ENCODE measurements at places on chromosomes 4 and X. TPM values are rescaled to one million over a fixed set of nuclear protein-coding genes. Genes with fewer than 3 reads are reported as not detected.

GRCh38 chr4:102867278-102868152, 1.3 kb upstream of the CISD2 start:
- no peak for DNase-seq

GRCh38 chrX:69277369-69277990, 112.2 kb upstream of the PJA1 start:
- DNase-seq: no peak

PPARGC1A gene
- not detected for total RNA-seq

GRCh38 chrX:106302304-106302703, 134.2 kb downstream of the PWWP3B start:
- DNase-seq: no peak

TCEANC gene
- total RNA-seq: 1.4 TPM

GPR34 gene
- 0.69 TPM for total RNA-seq

DNA sequence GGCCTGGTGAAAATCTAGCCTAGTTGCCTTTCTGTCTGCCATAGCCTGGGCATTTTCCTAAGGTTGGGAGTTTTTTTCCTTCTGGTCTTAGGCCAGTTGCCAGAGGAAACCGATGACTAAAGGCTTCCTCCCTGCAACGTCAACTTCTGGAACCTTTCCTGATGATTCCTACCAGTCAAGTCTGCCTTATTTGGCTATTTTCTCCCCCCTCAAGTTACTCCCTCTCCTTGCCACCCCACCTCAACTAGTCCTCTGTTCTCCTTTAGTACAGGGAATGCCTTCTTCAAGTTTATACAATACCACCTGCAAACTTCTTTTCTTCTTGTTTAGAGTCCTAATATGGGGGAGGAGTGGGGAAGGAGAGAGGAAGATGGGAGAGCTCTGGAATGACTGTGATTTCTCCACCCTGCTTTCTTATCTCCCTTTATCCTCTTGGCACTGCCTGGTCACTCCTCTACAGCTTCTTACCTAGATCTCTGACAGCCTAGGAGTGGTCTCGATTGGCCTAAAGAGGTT, 10.6 kb downstream of the MSN start:
- no peak for DNase-seq

- no peak for DNase-seq
These were observed 124.2 kb upstream of the DGKK start for GRCh38 chrX:50594788-50595187.

- no peak for DNase-seq
These were observed 39.5 kb downstream of the NEIL3 start for GRCh38 chr4:177349191-177349590.

BMX gene
- not detected for total RNA-seq

GRIA3 gene
- total RNA-seq: not detected

DNA sequence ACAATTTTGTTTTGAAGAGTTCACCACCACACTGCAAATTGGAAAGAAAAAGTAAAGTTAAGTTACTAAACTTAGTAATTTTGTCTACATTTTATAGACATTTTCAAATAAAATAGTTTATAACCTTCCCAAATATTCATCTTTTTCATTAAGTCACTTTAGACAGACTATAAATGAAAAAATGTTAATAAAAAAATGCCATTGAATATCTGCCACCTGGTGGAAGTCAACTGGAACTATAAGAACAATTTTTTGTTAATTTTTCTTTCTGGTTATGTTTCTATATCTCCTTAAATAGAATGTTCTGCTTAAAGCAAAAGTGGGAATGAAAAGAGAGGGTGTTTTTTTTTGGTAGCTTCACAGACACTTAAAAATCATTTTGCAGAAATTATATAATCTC, 534.4 kb upstream of the PCDH10 start:
- no peak for DNase-seq

DNA sequence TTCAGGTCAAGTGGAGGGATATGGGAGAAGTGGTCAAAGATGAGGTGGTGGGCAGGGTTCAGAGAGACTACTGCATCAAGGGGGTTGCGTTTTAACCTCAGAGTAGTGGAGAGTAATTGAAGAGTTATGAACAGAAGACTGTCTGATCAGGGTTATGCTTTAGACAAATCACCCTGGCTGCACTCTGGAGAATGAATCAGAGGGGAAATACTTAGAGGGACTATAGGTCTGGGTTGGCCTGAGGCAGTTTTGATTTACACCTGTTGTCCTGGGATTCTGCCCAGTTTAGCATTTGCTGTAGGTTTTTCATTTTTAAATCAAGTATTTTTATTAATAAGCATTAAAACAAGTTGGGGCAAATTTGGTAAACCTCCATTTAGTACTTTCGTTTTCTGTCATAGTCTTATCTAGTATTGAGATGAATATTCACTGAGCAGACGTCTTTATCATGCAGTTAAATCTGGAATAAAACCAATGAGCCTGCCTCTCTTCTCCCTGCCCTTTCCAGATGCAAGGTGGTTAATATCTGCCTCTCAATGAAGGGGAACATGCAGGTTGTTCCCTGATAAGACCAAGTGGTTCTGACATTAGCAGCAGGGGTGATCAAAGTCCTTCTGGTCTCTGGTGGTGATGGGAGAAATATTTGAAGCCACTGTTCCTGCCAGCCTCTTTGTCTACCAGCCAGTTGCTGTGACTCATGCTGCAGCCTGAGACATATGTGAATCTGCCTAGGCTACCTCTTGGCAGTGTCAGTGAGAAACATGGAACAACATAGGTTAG, 116.0 kb upstream of the RPS6KA3 start:
- DNase-seq: no peak

GRCh38 chr4:93289241-93289640, 539.3 kb upstream of the ATOH1 start:
- no peak for DNase-seq

DNA sequence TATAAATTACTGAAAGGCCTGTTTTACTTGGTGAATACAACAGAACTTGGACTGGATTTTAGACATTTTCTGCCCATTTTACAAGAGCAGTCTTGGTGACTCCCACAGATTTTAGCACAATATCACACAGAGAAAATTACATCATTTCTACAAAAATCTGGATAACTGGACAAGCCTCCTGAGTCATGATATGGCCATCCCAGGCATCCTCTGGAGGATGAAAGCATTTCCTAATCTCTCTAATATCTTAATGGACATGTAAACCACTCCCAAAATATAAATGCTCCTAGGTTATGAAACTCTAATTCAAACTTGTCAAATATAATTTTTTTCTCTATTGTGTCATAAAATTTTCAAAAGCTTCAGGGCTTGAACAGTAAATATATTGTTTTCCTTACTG, 1170.8 kb upstream of the PCDH7 start:
- no peak for DNase-seq

GRCh38 chrX:38312436-38312835, 14.9 kb downstream of the RPGR start:
- no peak for DNase-seq

DNA sequence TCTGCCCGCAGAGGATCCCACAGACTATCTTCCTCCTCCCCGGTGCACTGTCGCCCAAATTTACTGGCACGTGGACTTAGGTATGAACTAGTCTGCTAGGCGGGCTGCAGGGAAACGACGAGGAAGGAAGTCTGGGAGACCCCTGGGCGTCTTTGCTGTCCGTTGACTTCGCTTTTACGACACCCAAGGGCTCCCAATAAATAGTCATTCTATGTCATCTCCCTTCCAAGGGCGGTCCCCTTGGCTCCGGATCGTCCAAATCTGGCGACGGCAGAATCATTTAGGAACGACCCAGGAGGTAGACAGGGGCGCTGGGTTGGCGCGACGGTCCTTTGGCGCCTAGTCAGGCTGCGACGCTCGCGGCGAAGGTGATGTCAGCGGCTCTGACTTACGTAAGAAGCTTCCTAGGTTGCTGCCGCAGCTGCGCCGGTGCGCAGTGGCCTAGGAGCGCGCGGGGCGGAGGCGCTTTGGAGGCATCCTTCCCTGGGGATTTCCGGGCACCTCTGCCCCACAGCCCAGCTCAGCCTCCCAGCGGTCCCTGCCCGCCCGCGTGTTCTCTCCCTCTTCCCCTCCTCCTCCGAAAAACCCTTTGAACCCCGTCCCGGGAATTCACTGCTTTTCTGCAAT, 2.2 kb downstream of the NHS start:
- no peak for DNase-seq

DNA sequence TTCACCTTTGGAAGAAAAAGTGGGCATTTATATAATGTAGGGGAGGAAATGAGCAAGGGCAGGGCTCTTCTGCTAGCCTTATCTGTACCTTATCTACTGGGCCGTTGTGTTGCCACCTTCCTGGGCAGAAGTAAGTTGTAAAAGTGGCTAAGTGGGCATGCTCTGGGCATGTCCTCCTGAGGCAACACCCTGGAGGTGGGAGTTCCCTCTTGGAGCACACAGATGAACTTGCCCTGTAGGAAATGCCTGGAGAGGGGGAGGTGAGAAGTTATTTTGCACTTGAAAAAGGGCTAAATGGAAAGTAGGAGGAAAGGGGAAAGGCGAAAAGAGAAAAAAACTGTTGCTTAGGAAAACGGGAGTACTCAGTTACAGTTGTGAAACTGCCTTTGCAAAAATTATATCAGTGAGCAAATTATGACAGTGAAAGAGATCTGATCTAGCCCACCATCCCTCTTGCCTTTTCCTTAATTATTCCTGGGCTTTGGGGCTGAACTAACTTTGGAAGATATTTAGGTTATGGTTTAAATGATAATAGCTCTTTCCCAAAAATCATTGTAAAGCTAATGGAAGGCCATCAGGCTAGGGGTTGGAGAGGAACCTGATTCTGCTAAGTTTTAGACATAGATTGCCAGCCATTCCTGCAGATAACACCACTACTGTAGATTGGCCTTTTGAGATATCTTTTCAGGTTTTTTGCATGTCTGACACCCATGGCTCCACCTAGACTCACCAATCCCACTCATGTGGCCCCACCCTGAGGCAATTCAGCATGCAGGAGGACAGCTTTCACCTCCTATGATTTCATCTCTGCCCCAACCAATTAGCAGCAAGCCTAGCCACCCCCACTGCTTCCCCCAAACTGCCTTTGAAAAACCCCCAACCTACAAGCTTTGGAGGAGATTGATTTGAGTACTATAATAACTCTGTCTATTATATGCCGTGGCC, 20.5 kb upstream of the ZNF81 start:
- no peak for DNase-seq

DNA sequence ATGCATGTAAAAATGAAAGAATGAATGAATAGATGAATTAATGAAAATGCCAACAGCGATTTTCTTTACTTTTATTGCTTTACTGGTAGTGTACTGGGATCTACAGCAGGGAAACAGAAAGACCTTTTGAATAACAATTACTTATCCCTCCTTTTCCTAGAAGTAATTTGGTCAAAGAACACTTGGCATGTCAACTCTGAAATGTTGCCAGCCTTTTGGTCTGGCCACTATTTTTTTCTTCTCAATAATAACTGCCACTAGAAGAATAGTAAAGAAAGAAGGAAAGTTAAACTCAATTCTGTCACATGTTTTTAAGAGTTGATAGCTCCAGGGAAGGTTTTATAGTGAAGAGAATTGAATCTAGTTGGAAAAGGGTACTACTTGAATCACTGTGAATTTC, 52.9 kb downstream of the EPHA5 start:
- DNase-seq: no peak

BRCC3 gene
- 21.7 TPM for total RNA-seq

SUPT20HL2 gene
- total RNA-seq: not detected

GRCh38 chr4:108058685-108059440, 69.2 kb downstream of the HADH start:
- DNase-seq: no peak

CCKAR gene
- not detected for total RNA-seq

DNA sequence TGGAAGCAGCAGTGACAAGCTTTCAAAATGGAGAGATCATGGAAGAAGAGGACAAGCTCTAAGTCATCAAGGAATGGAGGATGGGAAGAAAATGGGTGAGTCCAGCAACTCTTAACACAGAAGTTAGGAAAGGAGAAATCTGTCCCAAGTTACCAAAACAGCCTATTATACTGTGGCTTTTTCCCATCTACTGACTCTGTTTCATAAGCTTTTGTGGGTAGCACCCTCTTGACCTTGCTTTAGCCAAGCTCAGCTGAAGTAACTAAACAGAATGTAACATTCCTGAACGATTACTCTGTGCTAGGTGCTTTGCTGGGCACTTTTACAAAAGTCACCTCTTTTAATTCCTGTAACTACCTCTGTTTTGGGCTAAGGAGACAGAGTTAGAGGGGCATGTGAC, 54.9 kb downstream of the MAP7D2 start:
- DNase-seq: no peak

DNA sequence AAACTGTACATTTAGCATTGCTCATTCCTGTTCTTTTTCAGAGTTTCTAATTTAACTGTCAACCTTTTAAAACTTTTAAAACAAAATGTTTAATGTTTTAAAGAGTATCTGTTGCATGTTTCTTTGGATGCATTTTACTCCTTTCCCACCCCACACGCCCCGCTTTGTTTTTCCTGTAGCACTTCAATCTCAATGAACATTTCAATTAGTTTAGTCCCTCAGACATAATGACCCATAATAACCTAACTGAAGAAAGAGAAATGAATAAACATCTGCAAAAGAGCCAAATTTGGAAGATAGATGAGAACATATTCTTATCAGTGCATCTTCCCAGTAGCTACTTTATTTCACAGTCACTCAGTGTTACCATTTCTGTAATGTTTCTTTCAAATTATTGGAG, 7.5 kb downstream of the PCDH10 start:
- no peak for DNase-seq

IL13RA1 gene
- 0.40 TPM for total RNA-seq

EXOC1L gene
- total RNA-seq: not detected

CCNB3 gene
- 0.24 TPM for total RNA-seq
